ENCODE measurements at places on chromosomes 4 and X. TPM values are rescaled to one million over a fixed set of nuclear protein-coding genes. Genes with fewer than 3 reads are reported as not detected.

- DNase-seq: no peak
Observed at GRCh38 chr4:147837435-147837834, 105.5 kb downstream of the ARHGAP10 start.

Gene KIAA1210
- total RNA-seq: not detected

DNA sequence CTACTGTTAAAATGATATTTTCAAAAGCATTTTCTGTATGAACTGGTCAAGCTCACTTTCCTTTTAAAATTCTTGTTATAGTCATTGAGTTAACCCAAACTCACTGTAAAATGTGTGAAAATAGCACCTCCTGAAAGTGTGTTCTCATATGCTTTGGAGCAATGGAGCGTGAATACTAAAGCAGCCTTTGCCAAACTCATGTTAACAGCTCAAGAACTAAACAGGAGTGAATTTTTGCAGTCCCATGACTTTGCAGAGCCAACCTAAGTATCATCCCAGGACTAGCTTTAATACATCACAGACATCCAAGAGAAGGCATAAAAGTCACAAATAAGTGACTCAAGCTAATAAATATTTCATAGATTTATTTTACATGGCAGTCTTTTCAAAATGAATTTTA lies 2.3 kb downstream of the AMMECR1 start:
- peak; percentile 25 for DNase-seq

Gene CPZ
- 44.5 TPM for total RNA-seq

DNA sequence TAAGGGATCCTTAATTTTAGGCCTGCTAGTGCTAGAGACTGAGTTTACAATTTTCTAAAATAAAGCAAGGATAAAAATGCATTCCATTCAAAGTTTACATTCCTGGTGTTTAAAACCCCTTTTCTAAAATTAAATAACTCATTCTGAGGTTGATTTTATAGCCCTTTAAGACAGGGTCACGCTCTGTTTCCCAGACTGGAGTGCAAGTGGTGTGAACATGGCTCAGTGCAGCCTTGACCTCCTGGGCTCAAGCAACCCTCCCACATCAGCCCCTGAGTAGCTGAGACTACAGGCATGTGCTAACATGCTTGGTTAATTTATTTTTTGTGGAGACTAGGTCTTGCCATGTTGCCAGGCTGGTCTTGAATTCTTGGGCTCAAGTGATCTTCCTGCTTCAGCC lies 6.8 kb upstream of the CDKL2 start:
- DNase-seq: no peak

Gene CPLX1
- total RNA-seq: not detected

DNA sequence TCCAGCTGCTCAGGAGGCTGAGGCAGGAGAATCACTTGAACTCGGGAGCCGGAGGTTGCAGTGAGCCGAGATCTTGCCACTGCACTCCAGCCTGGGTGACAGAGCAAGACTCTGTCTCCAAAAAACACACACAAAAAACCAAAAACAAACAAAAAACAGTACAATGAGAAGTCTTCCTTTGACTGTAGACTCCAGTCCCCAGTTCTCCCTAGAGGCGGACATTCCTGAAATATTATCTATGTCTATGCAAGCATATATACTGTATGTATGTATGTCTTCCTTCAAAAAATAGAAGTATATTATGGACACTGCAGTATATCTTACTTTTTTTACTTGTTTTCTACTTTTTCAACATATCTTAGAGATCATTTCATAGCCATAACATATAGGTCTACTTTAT lies 10.2 kb upstream of the FGF2 start:
- DNase-seq: no peak

DNA sequence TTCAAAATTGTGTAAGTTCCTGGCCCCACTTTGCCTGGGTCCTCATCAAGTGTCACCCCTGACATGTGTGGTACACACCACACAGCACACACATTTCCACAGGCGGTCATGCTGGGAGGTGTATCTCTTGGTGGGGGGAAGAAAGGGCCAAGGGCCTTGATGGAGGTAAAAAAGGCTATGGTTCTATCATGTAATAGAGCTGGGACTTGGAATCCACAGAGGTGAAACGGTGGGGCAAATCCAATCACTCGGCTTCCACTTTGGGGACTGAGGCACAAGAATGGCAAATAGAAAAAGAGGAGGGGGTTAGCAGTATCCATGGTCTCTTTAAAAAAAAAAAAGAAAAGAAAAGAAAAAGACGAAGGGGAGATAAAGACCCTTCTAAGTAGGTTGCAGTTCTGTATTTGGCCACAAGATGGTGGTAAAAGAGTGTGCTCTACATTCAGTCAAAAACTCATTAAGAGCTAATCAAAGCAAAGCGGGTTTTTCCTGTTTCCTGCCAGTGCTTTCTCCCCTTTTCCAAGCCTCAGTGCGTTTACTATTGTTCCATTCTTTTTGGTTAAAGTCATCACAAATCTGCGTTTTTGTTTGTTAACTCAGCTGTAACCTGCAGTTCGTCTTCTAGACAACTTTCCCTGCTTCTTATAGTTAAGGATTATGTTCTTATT lies 37.0 kb upstream of the ATP6AP2 start:
- DNase-seq: no peak

DNA sequence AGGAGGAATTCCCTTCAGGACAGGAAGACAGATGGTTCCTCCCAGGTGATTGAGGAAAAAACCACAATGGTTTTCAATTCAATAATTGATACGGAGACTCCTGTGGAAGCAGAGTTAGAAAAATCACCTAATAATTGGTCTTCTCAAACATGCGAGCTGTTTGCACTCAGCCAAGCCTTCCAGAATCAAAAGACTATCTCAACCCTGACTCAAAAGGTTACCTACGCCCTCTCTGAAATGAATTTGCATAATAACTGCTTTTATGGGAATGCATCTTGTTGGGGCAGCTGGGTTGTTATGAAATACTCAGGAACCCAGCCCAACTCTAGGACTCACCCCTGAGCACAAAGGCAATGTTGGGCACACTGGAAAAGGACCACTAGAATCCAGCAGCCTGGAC lies 66.9 kb upstream of the ARSJ start:
- DNase-seq: no peak

- DNase-seq: no peak
Observed at GRCh38 chrX:125137521-125137920, 182.2 kb upstream of the TEX13C start.

DNA sequence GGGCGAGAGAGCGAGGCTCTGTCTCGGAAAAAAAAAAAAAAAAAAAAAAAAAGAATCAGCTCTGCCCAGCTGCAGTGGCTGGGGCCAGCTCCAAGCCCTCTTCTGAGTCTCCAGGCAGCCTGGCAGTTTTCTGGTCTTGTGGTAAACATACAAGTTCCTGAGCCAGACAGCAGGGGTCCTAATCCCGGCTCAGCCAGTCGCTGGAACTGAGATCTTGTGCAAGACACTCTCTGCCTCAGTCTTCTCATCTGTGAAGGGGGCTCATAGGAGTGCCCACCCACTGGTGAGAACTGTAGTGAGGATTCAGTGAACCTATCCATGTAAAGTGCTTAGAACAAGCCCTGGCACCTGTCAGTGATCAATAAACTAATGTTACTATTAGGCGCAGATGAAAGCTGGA lies 41.8 kb downstream of the C4orf50 start:
- DNase-seq: no peak

GRCh38 chrX:72308566-72309296 lies 3.0 kb upstream of the CITED1 start:
- DNase-seq: peak; percentile 94

- peak; percentile 38 for DNase-seq
Observed at GRCh38 chrX:3134316-3134945, 93.2 kb downstream of the ARSF start.

Gene MTMR1
- 17.0 TPM for total RNA-seq

DNA sequence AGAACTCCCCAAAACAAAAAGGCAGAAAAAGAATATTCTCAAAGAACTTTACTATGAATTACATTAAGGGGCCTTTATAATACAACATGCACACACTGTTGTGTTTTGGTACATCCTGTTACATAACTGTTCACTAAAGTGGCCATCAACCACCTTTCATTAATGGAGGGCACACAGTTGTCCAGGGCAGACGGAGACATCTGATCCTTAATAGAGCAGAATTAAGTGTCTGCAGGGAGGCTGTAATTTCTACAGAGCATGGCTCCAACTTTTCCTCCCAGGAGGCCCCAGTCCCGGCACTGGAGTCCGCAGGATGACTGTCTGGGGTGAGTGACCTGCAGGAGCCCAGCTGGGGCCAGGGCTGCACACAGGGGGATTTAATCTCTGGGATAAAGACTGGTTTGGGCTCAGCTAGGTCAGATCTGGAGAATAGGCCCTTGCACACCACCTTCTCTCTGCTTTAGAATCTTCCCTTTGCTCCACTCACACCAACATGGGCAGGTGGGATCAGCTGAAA lies 233.4 kb downstream of the MAML3 start:
- DNase-seq: no peak

GRCh38 chr4:171814545-171814944 lies 1.3 kb downstream of the GALNTL6 start:
- no peak for DNase-seq

- DNase-seq: no peak
Observed at GRCh38 chrX:147217334-147217733, 402.8 kb upstream of the CXorf51A start.

GRCh38 chrX:148417934-148418333 lies 82.5 kb upstream of the AFF2 start:
- no peak for DNase-seq

DNA sequence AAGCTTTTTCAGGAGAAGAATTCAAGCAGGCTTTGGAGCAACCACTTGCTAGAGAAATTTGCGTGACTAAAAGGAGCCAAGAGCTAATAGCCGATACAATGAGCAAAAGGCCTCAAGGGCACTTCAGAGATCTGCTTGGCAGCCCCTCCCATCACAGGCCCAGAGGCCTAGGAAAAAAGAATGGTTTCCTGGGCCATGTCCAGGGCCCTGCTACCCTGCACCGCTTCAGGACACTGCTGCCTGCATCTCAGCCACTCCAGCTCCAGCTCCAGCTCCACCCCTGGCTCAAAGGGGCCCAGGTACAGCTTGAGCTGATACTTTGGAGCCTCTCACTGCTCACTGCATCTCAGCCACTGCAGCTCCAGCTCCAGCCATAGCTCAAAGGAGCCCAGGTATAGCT lies 98.9 kb downstream of the FAM13A start:
- no peak for DNase-seq

- DNase-seq: no peak
Observed at GRCh38 chr4:148017801-148018200, 285.9 kb downstream of the ARHGAP10 start.

DNA sequence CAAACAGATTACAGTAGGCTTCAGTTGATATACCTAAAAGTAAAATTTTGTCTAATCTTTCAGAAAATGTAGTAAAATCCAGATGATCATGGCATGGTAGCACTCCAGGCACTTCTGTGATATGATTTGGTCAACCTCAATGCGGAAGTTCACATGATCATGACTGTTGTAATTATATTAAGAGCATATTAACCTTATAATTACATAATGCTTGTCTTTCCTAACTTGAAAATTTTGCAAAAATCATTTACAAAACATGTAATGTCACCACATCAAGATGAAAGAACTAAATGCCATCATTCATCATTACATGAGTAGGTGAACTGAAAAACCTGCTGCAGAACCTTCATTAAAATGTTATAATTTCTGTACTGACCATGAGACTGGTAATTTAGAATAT lies 88.1 kb downstream of the MBNL3 start:
- DNase-seq: no peak

DNA sequence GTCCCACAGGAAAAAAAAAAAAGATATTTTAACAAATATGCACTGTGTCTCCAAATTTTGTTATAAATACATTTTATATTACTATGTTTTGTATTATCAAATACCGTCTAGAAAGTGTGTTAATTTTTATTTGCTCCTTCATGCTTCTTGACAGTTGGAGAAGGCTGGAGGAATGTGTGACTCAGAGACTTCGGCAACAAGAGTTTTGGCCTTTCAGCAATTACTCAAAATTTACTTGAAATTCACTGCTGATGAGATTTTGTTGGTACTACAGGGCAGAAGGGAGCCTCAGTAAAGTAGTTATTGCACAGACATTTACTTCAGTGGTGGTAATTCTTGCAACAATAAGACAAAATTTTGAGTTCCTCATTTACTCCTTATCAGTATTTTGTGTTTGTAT lies 2164.0 kb downstream of the PCDH7 start:
- no peak for DNase-seq

All from osteoblast (primary cell).